Activated T-helper 1 cell treated with anti-CD3 and anti-CD28 coated beads, Interleukin-2, amount 50 U/mL, for 16 hours (primary cell): ENCODE measurements at places on chromosomes 3 and 15.

- DNase-seq: no peak
These were observed 383 bp upstream of the EFCC1 start for GRCh38 chr3:129000742-129001100.

GRCh38 chr3:9130345-9131305 is 118.8 kb downstream of the SRGAP3 start:
- DNase-seq: no peak

- DNase-seq: no peak
These were observed 247.8 kb upstream of the MCTP2 start for GRCh38 chr15:93983526-93983925.

- no peak for DNase-seq
These were observed 759 bp upstream of the ARID3B start for GRCh38 chr15:74540161-74540760.

DNA sequence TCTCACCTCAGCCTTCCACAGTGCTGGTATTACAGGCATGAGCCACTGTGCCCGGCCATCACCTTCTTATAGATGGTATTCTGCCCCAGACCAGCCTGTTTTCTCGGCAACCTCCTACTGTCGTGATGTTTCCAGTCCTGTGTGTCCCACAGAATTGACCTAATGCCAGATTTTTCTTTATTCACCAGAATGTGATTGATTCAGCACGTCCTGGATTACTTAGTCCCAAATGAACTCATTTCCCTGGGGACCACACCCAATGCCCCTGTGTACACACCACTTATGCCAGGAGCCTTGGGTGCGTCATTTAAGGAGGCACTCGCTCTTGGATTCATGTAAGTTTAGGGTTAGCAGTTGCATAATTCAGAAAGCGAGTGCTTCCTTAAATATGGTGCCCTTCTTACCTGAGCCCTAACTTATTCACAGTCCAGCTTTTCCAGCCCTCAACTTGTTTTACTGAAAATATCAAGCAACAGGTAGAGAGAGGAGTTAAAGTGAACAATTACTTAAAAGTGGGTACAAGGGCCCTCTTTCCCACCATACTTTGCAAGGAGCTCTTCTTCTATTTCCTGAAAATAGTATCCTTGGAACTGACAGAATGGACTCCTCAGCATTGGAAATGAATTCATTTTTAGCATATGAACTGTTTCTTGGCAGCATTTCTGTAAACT is 64.6 kb upstream of the UBE2E1 start:
- DNase-seq: no peak

- no peak for DNase-seq
These were observed 9.7 kb downstream of the APH1B start for GRCh38 chr15:63287109-63287508.

GRCh38 chr15:57565311-57565710 is 26.4 kb upstream of the MYZAP start:
- DNase-seq: no peak

- DNase-seq: no peak
These were observed 48.6 kb downstream of the NR1D2 start for GRCh38 chr3:23993556-23994243.
